ENCODE measurements at places on chromosomes 6 and 20. TPM values are rescaled to one million over a fixed set of nuclear protein-coding genes. Genes with fewer than 3 reads are reported as not detected.

- no peak for DNase-seq
Measured at GRCh38 chr6:141734071-141734840, 398.5 kb upstream of the GJE1 start.

GRCh38 chr6:45569210-45569945 lies 191.6 kb upstream of the SUPT3H start:
- no peak for DNase-seq

- DNase-seq = no peak
Measured at GRCh38 chr20:49885558-49886332, 29.6 kb downstream of the SPATA2 start.

- DNase-seq = no peak
Measured at GRCh38 chr6:38782616-38783015, 67.5 kb downstream of the DNAH8 start.

GRCh38 chr6:48670546-48670945 lies 559.5 kb upstream of the PTCHD4 start:
- no peak for DNase-seq

GRCh38 chr20:3996399-3996798 lies 19.0 kb downstream of the RNF24 start:
- DNase-seq = no peak

DNA sequence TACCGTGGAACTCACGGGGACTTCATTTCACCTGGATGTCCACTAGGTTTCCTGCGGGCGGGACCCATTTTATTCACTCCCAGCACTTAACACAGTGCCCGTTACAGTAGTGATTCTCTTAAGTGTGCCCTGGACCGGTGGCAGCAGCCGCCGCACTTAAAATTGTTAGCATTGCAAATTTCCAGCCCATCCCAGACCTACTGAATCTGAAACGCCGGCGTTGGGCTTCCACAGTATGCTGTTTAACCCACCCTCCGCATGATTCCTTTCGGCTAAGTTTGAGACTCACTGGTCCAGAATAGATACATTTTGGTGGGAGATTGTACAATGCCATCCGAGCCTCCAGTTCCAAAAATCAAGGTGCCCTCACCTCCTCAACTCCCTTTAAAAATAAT lies 967 bp downstream of the SMPDL3A start:
- no peak for DNase-seq

DNA sequence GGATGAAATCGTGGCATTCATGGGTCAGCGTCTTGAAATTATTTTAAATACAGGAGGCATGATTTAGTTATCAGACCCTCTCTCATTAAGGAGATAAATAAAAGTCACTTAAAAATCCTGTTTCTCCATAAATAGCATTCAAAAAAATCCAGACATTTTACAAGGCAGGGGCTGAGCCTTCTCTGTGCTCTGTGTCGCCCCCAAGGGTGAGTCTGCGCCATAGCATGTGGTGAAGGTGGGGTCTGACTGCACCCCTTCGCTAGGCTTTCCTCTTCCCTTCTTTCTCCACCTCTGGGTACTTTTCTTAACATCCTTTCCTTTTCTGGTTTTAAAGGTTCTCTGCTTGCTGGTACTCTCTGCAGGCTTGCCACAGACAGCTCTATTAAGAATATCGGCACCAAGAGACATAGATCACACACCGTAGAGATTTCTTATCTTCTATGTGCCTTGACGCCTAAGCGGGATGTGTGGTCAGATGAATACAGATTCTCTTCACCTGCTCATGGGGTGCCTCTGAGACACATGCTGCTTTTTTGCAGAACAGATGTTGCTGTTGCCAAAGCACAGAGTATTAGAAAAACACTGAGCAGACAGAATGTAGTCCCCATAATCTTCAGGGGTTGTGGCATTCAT lies 20.1 kb upstream of the FAM209A start:
- DNase-seq = peak; percentile 63

- DNase-seq = no peak
Measured at GRCh38 chr6:35067234-35067633, 73.9 kb downstream of the TCP11 start.

DNA sequence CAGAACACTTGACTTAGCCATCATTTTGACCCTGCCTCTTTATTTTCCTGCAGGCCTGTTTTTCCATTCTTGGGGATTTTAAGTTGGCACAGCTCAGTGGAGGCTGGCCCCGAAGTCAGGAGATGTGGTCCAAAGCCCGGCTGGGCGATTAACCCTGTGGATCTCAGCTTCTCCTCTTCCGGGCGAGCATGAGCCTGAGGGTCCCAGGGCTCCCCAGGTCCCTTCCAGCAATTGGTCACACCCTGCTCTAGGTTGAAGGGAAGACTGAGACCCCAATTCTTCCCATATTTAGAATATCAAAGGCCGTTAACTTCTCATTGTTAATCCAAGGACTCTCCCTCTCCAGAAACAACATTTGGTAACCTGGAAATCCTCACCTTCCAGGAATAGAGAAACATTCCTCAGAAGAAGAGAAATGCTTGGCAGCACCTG lies 2.3 kb downstream of the THBS2 start:
- no peak for DNase-seq

DNA sequence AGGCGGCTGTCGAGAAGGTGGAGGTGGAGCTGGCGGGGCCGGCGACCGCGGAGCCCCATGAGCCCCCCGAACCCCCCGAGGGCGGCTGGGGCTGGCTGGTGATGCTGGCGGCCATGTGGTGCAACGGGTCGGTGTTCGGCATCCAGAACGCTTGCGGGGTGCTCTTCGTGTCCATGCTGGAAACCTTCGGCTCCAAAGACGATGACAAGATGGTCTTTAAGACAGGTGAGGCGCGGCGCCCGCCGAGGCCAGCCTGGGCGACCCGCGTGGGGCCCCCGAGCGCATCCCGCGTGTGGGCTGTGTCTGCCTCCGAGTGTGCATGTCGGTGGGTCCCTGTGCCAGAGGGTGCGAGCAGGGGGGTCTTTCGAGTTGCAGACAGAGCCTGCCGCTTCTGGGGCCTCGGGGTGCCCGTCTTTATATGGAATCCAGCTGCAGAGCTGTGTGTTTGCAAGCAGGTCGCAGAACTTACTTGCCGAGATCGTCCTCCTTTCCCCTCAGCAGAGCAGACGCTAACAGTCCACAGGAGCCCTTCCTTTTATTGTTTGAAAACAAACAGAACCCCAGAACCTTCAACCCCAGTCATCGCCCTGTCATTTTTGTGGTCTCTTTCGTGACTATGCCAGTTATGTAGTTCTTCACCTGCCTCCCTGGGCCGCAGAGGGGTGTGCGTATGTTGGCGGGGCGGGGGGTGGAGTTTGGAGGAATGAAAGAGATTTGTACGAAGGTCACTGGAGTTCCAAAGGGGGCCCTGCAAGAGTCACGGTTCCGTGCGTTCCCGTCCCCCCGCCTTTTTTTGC lies 766 bp downstream of the SLC16A10 start:
- no peak for DNase-seq

- no peak for DNase-seq
Measured at GRCh38 chr6:137492289-137493217, 1.6 kb downstream of the OLIG3 start.

- no peak for DNase-seq
Measured at GRCh38 chr20:35276408-35276807, 1.5 kb downstream of the MMP24OS start.

GRCh38 chr20:39144757-39145156 lies 182.6 kb downstream of the DHX35 start:
- no peak for DNase-seq

- peak; percentile 54 for DNase-seq
Measured at GRCh38 chr6:10886691-10887502, at the start of gene SYCP2L. TSS of gene SYCP2L (plus strand) at chr6:10887052. CDS start at chr6:10887127, 75 bp downstream.

GRCh38 chr20:60210779-60211617 lies 252.8 kb downstream of the CDH26 start:
- DNase-seq = peak; percentile 90

- no peak for DNase-seq
Measured at GRCh38 chr6:137937834-137938233, 70.8 kb downstream of the TNFAIP3 start.

- no peak for DNase-seq
Measured at GRCh38 chr6:152233547-152234320, 403.4 kb downstream of the SYNE1 start.

DNA sequence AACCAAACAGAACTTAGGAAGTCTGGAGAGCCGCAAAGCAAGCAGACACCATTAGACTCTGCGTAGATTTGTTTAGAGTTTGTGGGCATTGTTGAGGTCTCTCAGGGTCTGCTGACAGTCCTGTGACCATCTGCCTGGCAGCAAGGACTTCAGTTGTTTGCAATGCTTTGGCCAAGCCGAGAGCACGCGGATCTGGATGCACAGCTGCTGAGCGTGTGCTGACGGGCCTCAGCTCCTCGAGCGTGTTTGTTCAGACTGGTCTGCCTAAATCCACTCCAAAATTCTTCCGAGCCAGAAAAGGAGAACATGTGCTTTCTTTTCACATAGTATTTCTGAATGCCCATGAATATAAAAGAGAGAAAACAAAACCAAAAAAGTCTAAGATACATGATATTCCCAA lies 159.0 kb downstream of the ZNF217 start:
- no peak for DNase-seq

GRCh38 chr6:169169375-169169774 lies 84.3 kb downstream of the THBS2 start:
- no peak for DNase-seq

GRCh38 chr20:4802527-4802926 lies 80.8 kb downstream of the PRND start:
- DNase-seq = no peak

- DNase-seq = no peak
Measured at GRCh38 chr6:85641897-85642773, 551 bp downstream of the SYNCRIP start.

- no peak for DNase-seq
Measured at GRCh38 chr6:136118787-136119186, 131.3 kb downstream of the MTFR2 start.

GRCh38 chr6:112743323-112743722 lies 396.2 kb downstream of the RFPL4B start:
- no peak for DNase-seq

- DNase-seq = no peak
Measured at GRCh38 chr20:58891086-58891717, 38.7 kb downstream of the GNAS start.

DNA sequence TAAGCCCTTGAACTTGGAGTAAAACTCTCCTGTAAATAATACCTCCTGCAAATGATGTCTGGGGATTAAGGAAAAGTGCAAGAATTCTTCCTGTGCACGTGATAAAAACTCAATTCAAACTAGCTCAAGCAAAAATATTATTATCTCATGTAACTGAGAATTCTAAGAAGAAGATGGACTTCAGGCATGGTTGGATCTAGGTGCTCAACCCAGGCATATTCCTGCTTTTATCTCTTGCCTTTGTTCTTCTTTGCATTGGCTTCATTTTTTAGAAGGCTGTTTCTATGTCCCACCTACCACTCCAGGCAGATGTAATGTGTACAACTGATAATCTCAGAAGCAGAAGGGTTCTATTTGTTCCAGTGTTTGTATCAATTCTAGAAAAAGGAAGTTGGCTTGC lies 95.8 kb downstream of the DACT2 start:
- DNase-seq = no peak

TXLNB gene
- 0.17 TPM for total RNA-seq

CLPSL2 gene
- 1.4 TPM for total RNA-seq

RPP40 gene
- 15.7 TPM for total RNA-seq

MYH7B gene
- total RNA-seq = 0.69 TPM

PPP1R3G gene
- total RNA-seq = not detected

ULBP1 gene
- 0.60 TPM for total RNA-seq

PACSIN1 gene
- total RNA-seq = 10.5 TPM

KCNQ5 gene
- total RNA-seq = 1.3 TPM

TMEM170B gene
- total RNA-seq = 4.3 TPM

TUBB gene
- total RNA-seq = 1,905 TPM

PRRT1 gene
- 2.8 TPM for total RNA-seq

BTN1A1 gene
- 0.28 TPM for total RNA-seq
